ENCODE measurements at places on chromosomes 16 and 17.

GRCh38 chr17:68296217-68297191 lies 5.2 kb downstream of the ARSG start:
- no peak for DNase-seq

GRCh38 chr17:64327201-64327930 lies 63.3 kb downstream of the PECAM1 start:
- DNase-seq: no peak

DNA sequence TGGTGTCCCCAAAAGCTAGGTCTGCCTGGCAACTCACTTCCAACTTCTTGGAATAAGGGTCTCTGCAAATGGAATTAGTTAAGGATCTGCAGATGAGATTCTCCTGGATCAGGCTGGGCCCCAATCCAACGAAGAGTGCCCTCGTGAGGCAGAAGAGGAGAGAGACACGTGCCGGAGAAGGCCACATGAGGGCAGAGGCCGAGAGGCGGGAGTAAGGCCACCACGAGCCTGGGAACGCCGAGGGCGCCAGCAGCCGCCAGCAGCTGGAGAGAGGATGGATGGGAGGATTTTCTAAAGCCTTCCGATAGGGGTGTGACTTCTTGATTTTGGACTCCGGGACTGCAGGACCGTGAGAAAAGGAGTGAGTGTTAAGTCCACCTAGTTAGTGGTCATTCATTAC lies 76.3 kb downstream of the JPH3 start:
- peak; percentile 6 for DNase-seq

DNA sequence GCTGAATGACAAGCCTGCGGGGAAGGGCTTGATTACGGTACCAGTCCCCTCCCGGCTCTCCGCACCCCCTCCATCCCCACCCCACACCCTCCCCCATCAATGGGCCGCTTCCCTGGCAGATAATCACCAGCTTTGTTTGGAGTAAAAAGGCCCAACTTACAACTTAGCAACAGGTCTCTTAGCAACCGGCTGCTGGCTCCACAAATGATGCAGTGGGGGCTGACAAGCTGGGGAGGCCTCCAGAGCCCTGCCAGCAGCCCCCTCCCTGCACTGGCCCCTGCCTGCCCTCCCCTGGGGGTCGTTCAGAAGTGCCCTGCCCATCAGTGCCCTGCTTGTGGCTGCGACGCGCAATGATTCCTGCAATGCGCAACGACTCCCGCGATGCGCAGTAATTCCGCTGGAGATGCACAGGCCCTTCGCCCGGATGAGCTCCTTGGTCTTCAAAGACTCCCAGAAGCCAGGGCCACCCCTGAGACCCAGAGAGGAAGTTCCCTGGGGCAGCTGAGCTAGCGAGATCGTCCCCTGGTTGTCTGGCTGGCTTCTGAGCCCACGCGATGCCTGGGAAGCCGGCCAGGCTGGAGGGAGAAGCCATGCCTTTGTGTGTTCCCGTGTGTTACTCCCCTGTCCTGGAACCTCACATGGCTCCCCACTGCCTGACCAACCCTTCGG lies 23.3 kb downstream of the CPNE2 start:
- DNase-seq: no peak

- DNase-seq: no peak
Observed at GRCh38 chr16:30095166-30096078, 591 bp downstream of the YPEL3 start.

GRCh38 chr17:2309338-2310154 lies 5.8 kb downstream of the SRR start:
- DNase-seq: peak; percentile 33

- DNase-seq: peak; percentile 86
Observed at GRCh38 chr16:89241187-89242007, 23.9 kb downstream of the ZNF778 start.

DNA sequence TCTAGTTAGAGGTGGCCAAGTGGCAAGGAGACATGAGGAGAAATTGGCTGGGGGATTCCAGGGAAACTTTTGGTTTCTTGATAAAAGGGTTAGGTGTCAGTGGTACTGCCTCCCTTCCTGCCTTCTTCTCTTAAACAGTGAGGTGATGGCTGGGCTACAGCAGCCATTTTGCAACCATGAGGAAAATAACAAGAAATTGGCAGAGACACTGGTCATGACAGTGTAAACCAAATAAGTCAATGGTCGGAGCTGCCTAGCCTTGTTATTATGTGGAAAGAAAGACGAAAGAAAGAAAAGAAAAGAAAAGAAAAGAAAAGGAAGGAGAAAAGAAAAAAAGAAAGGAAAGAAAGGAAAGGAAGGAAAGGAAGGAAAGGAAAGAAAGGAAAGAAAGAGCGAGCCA lies 63.9 kb downstream of the CPPED1 start:
- DNase-seq: no peak

GRCh38 chr16:57163842-57164241 lies 22.0 kb downstream of the PSME3IP1 start:
- DNase-seq: no peak

DNA sequence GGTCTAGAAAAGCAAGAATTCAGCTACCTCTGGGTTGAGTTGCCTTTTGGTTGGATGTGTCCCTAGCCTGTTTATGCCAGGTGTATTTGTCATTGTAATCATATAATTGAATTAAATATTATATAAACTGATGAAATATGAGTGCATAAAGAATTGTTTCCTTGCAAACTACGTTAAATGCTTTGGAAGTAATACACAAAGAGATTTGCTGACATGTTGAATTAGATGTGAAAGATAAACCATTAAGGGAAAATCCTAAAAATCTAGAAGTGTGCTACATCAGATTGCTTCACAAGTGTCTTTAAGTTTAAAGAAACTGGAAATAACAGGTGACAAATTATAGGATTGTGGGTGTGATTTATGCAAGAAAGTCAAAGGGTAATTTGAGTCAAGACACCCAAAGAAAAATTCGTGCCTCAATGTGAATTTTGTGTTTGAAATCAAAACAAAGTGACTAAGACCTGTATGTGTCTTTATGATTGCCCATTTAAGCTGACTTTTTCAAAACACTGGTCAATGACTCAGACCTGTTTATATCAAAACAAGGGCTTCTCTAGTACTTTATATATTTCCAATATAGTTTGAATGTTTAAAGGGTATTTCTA lies 5.1 kb upstream of the PYY start:
- no peak for DNase-seq

DNA sequence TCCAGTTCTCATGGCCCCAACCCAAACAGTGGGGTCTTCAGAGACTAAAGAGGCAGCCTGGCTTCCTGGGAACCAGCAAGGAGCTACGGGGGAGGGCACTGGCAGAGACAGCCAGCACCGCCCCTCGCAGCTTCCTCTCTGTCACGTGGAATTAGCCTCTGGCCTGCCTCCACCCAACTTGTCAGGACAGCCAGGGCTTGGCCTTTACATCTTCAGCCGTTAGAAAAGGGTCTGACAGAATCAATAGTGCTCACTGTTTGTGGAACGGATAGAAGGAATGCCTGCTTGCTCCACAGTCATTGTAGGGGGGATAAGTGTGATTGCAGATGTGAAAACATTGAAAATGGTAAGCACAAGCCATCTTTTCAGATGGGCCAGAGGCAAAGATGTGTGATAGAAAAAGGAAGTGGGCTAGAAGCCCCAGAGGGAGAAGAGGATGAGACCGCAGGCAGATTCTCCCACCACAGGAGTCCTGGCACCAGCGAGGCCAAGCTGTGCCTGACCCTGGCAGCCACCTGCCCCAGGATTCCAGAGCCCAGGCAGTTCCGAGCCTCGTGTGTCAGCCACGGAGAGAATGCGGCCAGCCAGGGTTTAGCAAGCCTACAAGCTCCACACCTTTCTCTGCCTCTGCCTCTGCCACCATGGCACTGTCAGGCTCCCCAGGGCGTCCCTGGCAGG lies 18.6 kb downstream of the GRIN2C start:
- DNase-seq: peak; percentile 39

DNA sequence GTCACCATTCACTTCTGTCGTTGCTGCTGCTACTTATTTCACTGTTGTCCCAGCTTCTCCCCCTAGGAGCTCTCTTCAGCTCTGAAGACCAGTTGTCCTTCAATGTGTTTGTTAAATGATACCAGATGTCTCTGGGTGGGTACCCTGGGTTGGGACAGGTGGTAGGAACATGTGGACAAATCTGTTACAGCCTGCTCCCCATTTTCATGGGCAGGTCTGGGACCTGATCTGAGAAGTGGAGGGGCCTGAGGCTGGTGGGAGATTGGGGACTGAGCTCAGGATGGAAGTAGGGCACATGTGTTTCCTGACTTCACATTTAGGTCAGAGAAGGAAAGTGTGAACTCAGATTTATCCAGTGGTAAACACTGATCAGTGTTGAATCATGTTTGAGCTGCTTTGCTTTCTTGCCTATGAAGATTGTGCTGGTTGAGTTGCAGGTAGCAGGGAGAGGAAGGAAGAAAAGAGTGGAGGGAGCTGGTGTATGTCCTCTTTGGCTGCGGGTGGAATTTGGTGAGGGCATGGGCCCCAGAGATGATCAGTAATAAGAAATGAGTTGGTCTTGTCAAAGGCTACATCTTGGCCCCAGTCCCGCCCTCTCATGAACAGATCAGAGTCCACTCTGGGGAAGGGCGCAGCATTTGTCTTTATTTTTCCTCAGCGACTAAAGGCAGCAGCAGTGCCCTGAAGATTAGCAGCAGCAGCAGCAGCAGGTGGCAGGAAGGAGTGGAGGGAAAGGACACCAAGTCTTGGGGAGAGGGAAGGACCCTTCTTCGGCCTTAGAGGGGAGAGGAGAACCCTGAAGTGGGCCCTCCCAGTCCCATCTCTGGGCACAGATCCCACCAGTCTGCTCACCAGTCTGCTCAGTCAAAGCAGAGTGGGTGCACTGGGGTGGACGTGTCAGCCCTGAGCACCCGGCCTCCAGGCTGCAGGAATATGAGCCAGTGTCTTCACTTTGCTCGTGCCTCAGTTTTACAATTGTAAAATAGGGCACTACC lies 6.1 kb upstream of the EFTUD2 start:
- DNase-seq: peak; percentile 31

DNA sequence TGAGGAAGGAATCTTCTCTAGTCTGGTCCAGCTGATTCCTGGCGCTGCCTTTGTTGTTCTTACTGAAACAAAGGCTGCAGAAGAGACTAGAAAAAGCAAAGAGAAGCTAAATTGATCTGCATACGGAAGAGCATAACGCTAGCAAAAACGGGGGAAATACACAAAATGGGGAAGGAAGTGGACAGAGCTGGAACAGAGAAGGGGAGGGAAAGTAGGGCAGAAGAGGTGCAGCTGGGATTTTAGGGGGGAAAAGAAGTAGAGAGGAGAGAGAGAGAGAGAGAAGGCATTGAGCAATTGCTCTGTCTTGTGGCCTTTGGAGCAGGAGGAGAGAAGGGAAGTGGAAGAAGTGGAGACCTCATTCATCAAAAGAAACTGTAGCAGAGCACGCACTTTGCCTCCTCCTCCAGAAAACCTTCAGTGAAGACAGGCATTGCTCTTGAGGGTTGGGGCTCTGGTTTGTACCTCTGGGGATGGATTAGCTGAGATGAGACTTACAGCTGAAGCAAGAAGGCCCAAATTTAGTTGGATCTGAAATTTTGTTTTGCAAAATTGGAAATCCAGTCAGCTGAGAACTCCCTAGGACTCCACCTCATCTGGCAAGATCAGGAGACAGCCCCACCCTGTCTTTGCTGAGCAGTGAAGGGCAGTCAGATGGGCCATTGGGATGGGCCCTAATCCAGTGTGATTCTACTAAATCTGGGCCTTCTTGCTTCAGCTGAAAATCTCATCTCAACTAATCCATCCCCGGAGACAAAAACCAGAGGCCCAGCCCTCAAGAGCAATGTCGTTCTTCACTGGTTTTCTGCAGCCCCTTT lies 55.8 kb downstream of the CDRT4 start:
- DNase-seq: peak; percentile 76

GRCh38 chr16:8953064-8953463 lies 10.6 kb downstream of the USP7 start:
- DNase-seq: no peak

Data from AG10803 (cell line).